ENCODE measurements at places on chromosomes 2 and 18.

DNA sequence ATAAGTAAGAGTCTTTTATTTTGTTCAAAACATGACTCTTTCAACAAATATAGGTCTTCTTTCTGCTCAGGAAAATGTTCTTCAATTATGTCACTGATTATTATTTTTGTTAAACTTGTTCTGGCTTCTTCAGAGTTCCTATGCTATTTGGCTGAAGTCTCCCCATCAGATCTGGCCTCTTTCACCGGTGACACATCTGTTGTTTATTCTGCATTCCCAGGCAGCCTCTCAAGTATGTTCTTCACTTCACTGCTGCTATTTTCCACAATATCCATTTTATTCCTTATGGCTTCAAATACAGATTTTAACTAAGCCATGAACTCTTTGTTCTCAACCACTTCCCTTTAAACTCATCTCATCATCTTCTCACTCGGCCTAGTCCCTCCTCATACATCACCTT is 45.7 kb downstream of the HDAC4 start:
- no peak for DNase-seq

DNA sequence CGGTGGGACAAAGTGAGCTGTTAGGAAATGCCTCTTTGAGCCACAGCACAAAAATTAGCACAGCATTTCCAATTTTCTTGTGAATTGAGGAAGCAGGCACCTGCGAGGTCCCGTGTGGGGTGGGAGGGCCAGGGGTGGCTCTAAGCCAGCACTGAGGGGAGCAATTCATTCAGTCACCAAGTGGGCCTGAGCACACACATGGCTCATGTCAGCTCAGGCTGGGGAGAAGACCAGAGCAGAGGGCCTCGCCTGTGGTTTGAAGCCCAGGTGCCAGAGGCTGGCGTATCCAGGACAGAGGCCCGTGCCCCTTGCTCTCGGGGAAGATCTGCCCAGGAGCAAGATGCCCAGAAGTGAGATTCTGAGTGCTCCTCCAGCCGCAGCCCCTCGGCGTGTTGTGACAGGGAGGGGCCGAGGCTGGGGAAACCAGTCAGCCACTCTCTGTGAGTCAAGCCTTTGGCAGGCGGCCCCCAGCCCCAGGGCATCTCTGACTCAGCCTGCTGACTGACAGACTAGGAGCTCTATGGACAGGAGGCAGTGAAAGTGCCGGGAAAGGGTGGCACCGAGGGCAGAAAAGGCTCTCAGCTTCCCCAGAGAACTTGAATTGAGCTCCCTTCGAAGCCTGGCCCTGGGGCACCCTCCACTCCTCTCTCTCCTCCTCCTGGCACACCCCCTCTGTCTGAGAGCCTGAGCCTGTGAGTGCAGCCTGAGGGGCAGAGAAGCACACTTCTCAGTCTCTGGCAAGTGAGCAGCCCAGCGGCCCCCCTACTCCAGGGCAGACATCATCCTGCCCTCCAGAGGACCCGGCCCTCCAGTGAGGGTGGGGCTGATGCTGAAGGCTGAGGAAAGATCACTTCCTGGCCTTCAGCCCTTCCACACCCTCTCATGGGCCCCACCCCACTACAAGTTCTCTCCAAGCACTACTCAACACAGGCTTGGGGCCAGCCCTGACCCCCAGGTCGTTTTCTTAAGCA is 32.3 kb downstream of the CYP26B1 start:
- DNase-seq, result no peak

GRCh38 chr2:109117780-109118179 is 11.2 kb upstream of the SH3RF3 start:
- DNase-seq, result no peak

DNA sequence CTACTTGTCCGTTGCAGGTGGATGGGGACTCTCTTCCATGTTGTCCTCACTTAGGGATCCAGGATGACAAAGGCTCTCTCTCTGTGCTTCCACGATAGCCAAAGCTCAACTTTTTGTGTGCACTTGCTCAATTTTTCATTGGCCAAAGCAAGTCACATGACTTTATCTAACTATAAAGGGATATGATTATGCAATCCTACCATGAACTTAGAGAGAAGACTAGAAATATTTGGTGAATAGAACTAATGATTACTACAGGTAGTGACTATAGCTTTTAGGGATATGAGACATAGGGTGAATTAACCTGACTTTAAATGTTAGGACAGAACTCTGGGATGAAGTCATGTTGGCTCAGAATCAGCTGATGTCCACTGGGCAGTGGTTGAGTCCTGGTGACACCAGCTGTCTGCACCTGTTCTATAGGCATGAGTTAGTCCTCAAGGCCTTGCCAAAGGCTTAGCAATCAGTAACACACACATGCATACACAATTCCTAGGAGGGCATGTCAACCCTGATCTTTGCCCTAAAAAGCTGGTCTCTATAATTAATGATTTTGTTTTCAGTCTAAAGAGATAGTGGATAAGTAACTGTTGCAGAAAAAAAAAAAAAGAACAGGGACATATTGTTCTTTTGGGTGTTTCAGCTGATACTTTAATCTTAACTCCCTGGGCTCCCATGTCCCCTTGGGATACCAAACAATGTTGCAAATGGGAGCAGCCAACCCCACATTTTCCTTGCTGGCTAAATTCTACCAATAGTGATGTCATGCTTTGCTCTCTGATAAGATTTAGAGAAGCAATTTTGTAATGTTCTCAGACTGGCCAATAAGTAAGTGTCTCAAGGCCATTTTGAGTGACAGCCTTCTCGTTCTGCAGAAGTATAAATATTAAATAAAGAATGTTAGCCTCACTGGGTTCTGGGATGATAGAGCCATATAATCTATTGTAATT is 12.5 kb upstream of the HK2 start:
- DNase-seq, result no peak

- DNase-seq, result no peak
Observed at GRCh38 chr2:71802556-71802955, 345.1 kb downstream of the CYP26B1 start.

GRCh38 chr2:214839464-214839863 is 30.0 kb upstream of the BARD1 start:
- DNase-seq, result no peak

- no peak for DNase-seq
Observed at GRCh38 chr18:76448256-76449110, 46.6 kb downstream of the ZNF516 start.

DNA sequence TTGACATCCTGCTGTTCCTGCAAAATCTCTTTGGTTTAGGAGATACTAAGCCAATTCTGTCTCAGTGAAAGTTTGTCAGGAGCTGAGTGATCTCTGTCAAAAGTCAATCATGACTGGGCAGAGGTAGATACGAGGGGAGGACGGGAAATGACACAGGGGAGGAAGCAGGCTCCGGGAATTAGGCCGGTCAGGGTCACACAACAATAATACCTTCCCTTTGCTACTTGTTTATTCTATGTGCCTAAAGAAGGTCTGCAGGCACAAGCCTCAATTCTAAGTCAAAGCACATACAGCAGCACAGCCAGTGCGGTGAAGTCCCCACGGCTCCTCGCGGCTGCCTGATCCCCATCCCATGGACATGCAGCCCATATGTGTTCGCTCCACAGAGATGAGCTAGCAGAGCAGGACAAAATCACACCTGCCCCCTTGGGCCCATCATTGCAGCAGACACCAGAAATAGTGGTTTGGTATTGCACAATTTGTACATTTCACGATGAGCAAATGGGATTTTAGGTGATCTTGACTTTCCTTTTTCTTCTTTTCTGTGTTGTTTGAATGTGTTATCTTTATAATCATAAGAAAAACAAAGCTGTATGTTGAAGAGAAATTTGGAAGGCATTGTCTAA is 141.4 kb downstream of the VAPA start:
- no peak for DNase-seq

- DNase-seq, result no peak
Observed at GRCh38 chr2:104794441-104794840, 59.5 kb upstream of the POU3F3 start.

DNA sequence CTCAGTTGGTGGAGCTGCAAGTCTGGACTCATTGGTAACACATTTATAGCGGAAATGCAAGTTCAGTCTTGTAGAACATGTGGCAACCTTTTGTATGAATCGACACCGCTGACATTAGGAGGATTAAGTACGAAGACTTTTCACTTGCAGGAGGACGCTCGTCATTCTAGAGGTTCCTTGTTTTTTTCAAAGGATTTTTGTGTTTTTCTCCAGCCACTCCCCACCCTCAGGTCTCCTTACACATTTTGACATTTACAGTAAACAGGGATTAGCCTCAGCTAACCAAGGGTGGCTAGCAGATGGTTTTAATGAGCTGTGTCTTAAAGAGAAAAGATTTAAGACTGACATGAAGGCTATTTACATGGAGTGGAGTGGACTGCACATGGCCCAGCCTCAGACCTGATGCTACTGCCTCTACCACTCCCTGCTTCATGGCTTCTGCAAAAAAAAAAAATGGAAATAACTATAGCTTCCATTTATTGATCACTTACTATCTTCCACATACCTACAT is 173.8 kb downstream of the TRIB2 start:
- DNase-seq, result no peak

DNA sequence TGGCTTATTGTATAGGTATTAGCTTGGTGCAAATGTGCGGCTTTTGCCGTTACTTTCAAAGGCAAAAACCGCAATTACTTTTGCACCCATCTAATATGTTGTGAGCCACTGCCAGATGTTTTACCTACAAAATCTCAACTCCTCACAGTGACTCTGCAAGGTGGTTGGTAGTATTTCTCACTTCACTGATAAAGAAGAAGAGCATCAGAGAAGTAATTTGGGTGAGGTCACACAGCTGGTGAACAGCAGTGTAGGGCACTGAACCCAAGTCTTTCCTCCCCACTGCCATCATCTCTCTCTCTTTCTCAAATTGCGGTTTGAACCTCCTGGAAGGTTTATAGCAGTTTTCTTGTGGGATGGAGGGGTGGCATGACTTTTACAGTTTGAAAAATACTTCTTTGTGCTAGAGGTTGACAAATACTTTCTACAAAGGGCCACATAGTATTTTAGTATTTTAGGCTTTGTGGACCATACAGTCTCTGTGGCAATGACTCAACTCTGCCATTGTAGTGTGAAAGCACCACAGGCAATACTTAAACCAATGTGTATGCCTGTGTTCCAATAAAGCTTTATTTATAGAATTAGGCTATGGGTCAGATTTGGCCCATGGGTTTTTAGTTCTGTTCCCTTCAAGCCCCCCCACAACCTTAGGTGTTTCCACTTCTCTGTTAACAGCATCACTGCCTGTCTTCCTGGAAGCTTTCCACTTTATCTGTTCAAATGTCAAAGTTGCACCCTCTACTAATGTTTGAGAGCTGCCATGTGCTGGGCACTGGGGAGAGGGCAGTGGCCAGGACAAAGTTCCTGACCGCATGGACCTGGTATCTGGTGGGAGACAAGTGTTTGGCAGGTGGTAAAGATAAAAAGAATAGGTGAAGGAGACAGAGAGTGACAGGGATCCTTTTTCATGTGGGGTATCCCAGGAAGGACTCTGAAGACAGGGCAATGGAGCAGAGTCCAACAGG is 30.1 kb downstream of the FHOD3 start:
- no peak for DNase-seq

GRCh38 chr2:132782176-132782783 is 112.3 kb upstream of the LYPD1 start:
- no peak for DNase-seq

GRCh38 chr2:178275600-178275999 is 81.3 kb downstream of the OSBPL6 start:
- no peak for DNase-seq

DNA sequence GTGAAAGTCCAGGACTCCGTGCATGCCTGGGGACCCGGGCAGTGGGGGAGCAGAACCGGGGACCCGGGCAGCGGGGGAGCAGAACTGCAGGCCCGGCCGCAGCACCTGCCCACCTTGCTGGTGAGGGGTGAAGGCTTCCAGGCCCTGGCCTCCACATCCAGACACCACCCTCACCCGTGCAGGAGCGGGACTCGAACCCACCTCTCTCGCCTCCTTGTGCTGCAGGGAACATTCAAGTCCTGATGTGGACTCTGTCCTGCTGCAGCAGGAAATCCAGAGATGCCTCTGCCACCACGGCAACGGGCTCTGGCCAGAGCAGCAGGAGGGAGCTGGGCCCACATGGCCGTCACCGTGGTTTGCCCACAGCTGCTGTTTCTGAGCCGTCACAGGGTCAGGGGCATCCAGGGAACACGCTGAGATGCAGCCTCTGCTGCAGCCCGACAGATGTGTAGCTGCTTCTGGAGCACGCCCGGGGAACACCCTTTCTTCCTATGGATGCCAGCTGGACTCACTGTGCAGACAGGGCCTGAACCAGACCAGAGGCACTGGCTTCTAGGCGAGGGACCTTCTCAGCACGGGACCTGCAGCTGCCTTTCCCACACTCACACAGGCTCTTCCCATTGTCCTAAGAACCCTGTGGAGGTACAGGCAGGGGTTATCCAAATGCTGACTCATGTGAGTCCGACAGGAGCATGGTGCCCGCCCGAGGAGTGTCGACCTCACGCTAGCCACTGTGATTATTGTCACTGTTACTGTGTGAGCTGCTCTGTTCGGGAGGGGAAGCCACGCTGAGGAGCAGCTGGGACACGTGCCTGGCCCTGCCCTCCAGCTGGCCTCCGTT is 89.2 kb upstream of the CTDP1 start:
- peak; percentile 46 for DNase-seq

DNA sequence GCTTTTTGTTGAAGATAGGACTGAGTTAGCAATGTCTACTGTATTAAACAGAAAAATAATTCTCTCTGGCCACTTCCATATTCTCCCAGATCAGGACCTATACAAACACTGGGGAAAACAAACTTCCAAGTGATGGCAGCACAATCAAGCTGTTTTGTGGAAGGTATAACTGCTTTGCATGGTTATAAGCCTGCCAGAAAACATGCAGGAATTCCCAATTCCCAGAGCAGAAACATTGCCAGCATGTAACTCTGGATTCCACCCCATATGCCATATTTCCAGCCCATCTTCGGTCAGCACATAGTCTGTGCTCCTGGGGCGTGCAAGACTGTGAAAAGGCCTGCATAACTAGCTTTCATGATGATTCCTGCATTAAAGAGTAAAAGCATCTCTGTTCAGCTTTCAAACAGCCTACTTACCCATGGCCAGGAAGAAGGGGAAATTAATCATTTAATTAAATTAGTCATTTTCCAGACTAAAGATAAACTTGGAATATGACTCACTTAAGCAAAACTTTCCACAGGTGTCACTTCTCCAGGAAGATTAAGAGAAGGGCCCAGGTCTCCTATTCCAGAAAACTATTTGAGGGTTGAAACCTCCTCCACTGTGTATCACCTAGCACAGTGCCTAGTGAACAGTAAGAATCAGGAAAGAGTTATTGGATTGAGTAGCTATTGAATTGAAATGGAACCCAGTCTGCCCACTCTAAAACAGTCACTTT is 280.5 kb downstream of the NRXN1 start:
- no peak for DNase-seq

- no peak for DNase-seq
Observed at GRCh38 chr18:23126376-23127056, 8.8 kb upstream of the CABLES1 start.

GRCh38 chr2:73142937-73143336 is 30.2 kb upstream of the RAB11FIP5 start:
- no peak for DNase-seq
